ENCODE measurements at places on chromosomes 7 and 10.

DNA sequence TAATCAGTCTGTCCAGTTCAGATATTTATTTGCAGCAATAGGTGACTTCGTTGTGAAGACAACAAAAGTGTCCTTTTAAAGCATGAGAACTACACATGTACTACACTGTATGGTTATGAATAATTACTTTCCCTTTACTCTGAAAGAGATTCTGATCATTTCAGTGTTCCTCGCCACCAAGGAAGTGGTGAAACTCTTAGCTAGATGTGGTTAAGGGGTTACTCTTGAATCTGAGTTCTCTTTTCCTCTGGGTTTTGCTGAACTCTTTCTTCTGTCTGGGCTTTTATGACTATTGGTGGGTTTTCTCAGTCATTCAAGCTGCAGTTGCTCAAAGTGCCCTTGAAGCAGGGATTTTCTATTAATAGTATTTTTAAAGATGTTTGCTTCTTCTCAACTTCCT is 127.9 kb upstream of the SEM1 start:
- peak; percentile 34 for DNase-seq

- no peak for DNase-seq
Observed at GRCh38 chr7:129089521-129090212, 34.8 kb upstream of the TNPO3 start.

- DNase-seq = no peak
Observed at GRCh38 chr10:106652279-106652678, 512.2 kb downstream of the SORCS1 start.

- no peak for DNase-seq
Observed at GRCh38 chr10:122323941-122324675, 50.4 kb upstream of the PLEKHA1 start.

DNA sequence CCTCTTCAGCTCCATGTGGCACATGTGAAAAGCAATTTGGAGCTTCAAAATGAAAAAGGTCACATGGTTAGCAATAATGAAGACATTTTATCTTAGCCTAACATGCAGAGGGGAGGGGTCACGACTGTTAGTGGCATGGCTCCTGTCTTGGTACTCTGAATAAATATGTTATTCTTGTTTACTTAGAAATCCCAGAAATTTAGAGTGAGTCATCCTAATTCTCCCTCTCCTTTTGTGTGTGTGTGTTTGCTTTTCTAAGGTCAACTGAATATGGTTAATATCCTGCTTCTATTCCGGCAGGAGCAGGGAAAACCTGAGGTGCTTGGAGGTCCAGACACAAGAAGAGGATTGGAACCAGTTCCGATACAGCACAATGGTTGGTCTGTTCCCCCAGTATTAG is 17.6 kb downstream of the BCCIP start:
- DNase-seq = no peak

GRCh38 chr10:110845756-110846620 is 25.7 kb upstream of the PDCD4 start:
- no peak for DNase-seq

- DNase-seq = no peak
Observed at GRCh38 chr7:71753956-71754664, 622.2 kb downstream of the GALNT17 start.

GRCh38 chr10:21401196-21401595 is 124.3 kb downstream of the SKIDA1 start:
- DNase-seq = no peak

- DNase-seq = no peak
Observed at GRCh38 chr10:110151467-110151866, 55.9 kb upstream of the MXI1 start.

DNA sequence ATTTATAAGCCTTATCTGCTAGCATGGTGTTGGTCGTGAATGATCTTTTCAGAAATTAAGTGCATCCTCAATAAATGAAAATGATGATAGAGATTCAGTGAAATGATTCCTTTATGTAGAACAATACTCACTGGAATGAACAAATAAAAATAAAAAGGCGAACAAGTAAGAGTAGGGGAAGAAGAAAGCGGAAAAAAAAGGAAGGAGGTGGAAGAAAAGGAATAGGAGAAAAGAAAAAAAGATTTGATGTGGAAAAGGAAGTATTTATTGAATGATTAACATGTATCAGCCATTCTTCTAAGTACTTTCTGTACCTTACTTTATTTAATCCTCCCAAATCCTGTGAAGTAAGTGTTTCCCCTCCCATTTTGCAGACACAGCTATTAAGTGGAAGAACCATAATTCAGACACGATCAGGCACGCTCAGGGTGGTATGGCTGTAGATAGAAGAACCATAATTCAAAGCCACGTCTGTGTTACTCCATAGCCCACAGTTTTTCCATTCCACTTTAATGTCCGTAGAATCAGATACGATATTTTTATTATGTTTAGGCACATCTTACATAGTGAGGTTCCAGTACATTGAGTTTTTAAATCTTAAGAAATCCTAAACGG is 156.2 kb upstream of the LAMB4 start:
- DNase-seq = no peak
